ENCODE measurements at places on chromosomes 1 and 21. TPM values are rescaled to one million over a fixed set of nuclear protein-coding genes. Genes with fewer than 3 reads are reported as not detected.

The LCE1F gene
- polyA plus RNA-seq, result not detected

The RRP15 gene
- 9.0 TPM for polyA plus RNA-seq

DNA sequence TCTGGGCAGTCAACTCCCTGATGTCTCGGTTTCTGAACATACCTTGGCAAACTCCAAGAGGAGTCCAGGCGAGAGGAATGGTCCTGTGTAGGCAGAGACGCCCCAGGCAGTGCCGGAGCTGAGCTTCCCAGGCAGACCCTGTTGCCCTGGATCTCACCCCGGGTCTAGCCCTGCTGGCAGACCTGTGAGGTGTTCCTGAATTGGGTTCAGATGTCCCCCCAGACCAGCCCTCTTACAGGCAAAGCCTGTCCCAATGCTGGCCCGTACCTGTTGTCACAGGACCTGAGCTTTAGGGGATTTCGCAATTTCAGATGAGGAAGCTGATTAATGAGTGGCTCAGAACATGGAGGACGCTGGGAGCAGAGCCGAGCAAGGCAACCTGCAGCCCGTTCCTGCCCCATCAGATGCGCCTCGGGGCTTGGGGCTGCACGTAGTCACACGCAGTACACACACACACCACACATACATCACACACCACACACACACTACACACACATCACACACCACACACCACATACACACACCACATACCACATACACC, 38.5 kb upstream of the PDE9A start:
- DNase-seq, result peak; percentile 68

DNA sequence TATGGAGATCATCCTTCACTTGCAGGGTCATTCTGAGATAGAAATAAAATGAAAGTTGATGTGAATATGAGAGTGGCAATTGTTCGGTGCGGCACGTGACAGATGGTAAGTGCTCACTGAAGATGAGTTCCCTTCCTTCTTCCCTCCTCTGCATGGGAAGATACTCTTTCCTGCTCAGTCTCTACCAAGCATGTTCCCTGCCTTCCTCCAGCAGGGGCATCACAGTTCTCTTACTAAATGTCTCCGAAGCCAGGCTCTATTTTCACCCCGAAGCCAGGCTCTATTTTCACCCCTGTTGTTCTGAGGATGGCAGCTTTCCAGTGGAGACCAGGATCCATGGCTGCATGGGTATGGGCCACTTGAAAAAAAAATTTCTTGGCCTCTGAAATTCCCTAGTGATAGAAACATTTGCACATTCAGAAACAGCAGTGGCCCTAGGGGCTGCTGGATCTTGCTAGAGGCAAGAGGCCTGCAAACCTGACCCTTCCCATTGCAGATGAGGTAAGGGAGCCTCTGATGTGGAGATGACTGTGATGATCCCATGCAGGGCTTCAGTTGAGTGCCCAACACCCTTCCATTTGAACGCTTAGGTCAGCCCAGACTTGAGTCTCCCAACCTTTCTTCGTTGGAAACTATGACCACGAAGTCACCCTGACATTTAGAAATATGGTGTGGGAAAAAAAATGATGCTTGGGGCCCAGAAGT, 123.7 kb upstream of the HMGB4 start:
- DNase-seq, result no peak

DNA sequence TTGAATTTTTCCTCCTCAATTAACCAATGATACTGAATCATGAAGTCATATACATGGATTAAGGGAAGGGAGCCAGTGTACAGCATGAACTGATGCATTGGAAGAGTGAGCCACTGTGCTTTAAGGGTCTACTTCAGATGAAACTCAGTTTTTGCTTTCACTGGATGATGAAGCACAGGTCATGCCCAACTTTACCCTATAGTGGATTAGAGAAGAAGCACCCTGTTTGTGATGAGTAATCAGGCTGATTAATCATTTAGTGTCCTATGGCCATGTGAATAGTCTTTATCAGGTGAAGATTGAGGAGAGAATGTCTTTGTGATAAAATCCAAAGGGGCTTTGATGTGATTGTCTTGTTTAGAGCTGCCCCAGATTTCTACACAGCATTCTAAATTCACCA, 24.7 kb upstream of the LAMC1 start:
- no peak for DNase-seq

DNA sequence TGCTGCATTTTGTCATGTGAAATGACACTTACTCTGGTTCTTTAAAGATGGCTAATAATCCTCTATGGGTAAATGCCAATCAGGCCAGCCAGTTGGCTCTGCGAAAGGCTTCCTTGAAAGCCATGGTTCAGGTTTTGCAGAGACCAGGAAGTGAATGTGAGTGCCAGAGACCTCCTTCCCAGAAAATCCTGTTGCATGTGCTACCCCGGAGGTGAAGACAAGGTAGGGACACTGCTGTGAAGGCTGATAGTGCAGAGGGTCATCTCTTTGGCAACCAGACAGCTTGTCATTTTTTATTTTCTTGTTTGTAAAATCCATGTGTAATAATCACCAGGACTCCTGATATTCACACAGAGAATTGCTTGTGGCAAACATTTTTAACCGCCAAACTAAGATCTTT, 18.7 kb downstream of the LRRC8D start:
- no peak for DNase-seq

DNA sequence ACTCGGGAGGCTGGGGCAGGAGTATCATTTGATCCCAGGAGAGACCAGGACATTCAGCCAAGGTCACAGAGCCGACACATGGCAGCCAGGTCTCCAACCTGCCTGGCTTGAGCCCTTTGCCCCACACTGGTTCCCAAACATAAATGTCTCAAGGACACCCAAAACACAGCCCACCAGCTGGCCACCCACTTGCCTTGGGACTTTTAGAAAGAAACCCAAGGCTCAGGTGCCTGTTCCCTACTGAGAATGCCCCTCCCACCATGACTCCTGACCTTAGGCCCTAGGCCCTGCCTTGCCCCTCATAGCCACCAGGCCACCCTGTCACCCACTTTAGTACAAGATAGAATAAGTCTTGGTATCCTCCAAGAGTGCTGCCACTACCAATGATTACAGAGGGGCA, 41.9 kb upstream of the LRP8 start:
- DNase-seq, result no peak

GRCh38 chr21:20949884-20950283, 48.3 kb upstream of the NCAM2 start:
- no peak for DNase-seq

DNA sequence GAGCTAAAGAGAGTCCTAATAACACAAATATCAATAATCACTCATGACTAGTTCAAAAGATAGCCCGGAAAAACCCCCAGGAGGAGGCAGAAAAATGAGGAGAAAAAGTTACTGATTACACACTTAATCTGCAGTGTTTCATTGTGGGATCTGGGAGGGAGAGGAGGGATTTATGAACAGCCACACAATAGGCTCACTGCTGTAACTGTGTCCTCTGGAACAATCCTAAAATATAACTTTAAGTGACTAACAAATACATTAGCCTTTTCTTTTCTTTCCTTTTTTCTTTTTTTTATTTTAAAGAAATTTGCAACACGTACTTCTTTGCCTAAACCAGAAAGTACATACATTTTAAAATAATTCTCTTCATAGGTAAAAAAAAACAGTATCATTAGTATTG, 106.3 kb upstream of the LBR start:
- no peak for DNase-seq
